ENCODE measurements at places on chromosomes 2 and 18.

DNA sequence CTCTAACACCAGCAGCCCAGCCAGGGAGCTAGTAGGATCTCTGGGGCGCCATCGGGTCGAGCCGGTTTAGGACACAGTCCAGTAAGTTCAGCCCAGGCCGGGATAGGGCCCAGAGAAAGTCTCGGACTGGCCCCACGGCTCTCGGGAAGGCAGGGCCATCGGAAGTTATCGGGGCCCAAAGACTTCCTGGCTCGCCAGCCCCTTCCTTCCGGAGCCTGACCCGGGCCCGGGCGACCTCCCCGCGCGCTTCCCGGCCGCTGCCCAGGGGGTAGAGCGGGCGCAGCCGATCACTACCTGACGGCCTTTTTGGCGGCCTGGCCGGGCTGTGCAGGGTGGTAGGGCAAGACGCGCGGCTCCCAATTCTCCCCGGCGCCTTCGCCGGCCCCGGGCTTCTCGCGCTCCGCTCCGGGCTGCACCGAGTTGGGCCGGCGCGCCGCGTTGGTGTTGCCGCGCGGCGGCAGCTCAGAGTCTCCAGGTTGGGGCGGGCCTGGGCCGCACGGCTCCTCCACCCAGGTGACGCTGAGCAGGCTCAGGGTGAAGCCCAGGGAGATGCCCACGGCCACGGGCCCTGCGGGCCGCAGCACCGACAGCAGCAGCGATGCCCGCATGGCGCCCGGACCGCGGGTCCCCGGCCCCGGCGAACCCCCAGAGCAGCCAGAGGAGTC lies 546 bp downstream of the CHPF start:
- DNase-seq: no peak

DNA sequence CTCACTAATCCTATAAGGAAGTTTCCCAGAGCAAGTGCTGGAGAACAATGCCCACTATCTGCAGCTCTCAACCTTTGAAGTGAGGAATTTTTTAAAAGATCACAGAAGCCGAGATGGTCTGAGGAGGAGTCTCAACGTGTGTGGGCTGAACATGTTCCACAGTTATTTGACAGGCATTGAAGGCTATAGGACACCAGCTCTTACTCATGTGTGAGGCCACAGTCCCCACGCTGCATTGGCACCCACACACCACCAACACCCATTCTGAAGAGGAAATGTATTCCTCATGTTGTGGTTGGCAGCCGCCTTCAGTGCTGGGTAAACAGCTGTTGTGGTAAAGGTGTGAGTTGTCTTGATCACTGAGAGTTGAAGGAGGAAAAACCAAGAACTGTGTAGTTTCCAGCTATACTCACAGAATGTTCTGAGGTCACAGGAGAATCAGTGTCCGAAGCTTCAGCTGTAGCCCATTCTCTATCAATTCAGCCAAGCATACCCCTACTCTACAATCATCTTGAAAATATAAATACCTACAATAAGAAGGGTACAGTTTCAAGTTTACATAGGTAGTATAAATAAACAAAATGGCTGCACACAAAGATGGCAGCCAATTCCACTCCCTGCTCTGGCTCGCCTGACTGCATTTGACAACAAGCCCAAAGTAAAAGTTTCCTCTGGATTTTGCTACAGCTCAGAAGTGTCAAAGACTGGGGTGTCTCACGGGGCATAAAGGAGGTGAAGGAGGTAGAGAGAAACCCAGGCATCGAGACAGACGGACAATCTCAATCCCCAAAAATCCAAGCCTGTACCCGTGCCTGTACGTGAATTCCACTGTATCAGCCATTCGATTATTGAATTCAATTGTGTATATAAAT lies 12.1 kb downstream of the CD226 start:
- DNase-seq: no peak

DNA sequence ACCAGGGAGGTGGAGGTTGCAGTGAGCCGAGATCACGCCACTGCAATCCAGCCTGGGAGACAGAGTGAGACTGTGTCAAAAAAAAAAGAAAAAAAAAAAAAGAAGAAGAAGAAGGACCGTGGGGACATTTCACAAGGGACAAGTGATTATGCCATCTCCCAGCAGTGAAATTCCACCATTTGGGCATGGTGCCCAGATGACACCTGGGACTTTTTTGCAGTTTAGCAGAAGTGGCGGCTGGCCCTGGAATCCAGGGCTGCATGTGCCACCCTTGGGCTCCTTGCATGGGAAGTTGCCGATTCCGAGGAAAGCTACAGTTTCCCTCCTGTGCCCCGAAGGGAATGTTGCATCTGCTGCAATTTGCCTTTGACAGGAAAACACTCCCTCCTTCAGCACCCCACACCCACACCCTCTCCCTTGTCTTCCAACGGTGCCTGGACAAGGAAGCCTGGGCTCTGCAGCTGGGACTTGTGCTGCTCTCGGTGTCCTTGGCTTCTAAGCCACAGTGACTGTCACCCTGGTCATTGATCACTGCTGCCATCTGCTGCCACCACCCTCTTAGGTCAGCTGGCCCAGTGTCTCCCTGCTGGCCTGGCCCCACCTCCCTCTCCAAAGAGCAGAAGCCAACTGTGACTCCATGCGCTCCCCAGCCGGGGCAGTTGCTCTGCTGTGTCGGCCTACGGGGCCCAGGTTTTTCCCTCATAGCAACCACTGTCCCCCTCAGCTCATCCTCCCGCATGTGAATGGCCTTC lies 56.4 kb upstream of the LRRC30 start:
- no peak for DNase-seq

GRCh38 chr2:118442996-118443553 lies 354.8 kb downstream of the INSIG2 start:
- no peak for DNase-seq

Measured in left kidney (tissue), 8 donors.